ENCODE measurements at places on chromosomes 2 and 18. TPM values are rescaled to one million over a fixed set of nuclear protein-coding genes. Genes with fewer than 3 reads are reported as not detected.

- DNase-seq = peak; percentile 40
Measured at GRCh38 chr18:36624451-36625167, 204.2 kb downstream of the TPGS2 start.

Gene THSD7B
- 0.28 TPM for total RNA-seq

Gene UGT1A3
- total RNA-seq = not detected

- no peak for DNase-seq
Measured at GRCh38 chr2:67057901-67058703, 339.0 kb upstream of the ETAA1 start.

- DNase-seq = no peak
Measured at GRCh38 chr2:190407246-190407661, 901 bp upstream of the MFSD6 start.

DNA sequence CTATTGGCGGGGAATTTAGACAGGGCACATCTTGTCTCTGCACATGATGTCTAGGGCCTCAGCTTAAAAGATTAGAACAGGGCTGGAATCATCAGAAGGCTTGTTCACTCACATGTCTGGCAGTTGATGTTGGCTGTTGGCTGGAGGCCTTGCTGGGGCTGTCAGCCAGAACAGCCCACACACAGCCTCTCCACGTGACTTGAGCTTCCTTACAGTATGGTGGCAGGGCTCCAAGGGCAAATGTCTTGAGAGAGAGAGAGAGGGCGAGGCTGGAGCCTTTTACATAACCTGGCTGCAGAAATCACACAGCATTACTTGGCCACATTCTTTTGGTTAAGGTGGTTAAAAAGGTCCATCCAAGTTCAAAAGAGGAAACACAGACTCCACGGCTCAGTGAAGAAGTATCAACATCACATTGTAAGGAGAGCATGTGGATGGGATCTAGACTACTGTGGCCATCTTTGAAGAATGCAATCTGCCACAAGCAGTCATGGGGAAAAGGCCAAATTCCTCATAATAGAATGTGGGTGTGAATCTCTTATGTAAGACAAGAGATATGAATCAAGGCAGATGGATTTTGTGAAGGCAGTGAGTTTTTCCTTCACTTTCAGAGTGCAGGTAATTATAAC lies 30.4 kb downstream of the SRSF7 start:
- no peak for DNase-seq

Gene KANSL3
- total RNA-seq = 33.5 TPM

Gene DYNAP
- not detected for total RNA-seq

Data from H7 (cell line).